Germinal center (tissue), 1 donor: ENCODE measurements at places on chromosomes 6 and 20.

DNA sequence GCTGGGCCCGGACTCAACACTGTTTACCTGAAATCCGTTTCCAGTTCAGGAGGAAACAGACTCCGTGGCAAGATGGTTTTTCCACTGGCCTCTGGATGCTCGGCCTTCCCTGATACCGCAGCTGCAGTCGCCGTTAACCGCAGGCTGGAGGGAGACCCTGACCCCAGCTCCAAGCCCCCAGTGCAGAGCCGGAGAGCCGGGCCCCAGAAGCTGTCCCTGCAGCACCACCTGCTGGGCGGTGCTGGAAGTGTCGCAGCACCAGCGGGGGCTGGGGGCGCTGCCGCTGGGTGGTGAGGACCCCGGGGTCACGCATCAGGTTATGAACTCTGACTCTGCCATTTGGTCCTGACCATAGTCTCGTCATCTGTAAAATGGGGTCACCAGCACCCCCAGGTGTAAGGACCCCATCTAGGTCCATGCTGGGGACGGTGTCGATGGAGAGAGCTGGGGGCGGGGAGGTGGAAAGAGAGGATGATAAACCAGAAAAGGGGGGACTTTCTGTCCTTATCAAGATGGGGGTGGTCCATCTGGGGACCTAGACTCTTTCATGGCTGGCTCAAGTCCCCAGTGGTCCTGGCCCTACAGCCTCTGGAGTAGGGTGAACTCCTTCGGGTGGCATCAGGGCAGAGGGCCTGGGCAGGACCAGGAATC lies 20.8 kb upstream of the CHRNA4 start:
- DNase-seq: peak; percentile 78

DNA sequence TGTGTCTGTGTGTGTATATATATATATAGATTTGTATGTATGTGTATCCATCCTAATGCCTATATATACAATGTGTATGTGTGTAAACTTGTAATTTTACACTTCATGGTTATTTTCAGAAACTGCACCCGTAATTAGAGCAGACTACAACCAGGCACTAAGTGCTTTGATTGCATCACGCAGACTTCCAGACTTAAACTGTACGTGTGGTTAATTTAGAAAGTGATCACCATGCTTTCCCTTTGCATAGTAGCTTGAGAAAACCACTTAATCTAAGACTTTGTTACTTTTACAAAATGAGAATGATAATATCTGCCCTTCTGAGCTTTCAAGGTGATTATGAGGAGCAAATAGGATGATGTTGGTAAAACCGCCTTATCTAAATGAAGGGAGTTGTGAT lies 50.1 kb upstream of the E2F3 start:
- DNase-seq: no peak

DNA sequence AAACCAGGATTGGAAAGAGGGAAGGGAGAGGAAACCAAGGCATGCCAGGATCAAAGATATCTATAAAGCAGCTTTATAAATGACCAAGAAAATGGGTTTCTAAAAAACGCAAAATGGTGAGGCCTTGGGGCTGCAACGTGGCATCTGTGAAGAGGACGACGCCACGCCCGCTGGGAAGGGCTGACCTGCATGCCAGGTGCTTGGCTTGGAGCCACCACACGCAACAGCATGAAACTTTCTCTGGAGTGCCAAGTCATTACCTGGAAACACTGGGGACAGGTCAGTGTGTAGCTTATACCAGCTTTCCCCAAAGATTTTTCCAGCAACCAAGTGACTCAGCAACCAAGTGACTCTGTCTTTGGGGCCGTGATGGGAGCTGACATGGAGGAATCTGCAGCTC lies 82.5 kb downstream of the POPDC3 start:
- DNase-seq: no peak

- DNase-seq: no peak
Measured at GRCh38 chr6:2042956-2043648, 202.3 kb downstream of the GMDS start.

- DNase-seq: no peak
Measured at GRCh38 chr6:32837651-32838113, 857 bp downstream of the TAP2 start.

- no peak for DNase-seq
Measured at GRCh38 chr20:35575958-35576357, 34.1 kb downstream of the ERGIC3 start.

DNA sequence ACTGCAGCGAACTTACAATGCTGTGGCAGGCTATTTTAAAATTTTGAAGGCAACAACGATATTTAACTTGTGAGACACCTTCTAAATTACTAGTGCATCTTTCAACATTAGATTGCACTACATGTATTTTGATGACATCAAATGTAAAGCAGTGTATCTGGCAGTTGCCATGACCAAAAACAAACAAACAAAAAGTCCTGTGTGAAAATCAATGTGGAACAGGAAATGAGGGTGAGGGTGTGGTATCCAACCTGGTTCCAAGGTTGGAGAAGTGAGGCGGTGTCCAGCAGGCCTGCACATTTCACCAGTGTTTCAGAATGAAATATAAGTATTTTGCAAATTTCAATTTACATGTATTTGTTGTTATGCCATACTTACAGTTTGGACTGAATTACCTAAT lies 112.0 kb downstream of the LAMP5 start:
- DNase-seq: no peak

- DNase-seq: no peak
Measured at GRCh38 chr6:44249082-44249748, 2.3 kb downstream of the HSP90AB1 start.

DNA sequence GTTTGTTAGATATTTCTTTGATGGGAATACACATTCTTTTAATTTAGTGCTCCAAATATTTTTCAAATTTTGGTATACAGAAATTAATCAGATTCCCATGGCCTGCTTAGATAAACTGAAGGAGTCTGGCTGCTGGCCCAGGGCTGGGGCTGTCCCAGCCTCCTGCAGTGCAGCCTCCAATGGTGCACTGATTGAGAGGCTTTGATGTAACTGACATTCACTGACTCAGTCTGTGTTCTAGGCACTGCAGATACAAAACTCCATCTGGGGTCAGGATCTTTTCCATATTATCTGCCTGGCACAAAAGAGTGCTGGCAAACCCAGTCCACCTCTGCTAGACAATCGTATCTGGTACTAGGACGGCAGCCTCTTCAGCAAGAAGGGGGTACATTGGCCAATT lies 64.8 kb downstream of the GRIK2 start:
- no peak for DNase-seq

DNA sequence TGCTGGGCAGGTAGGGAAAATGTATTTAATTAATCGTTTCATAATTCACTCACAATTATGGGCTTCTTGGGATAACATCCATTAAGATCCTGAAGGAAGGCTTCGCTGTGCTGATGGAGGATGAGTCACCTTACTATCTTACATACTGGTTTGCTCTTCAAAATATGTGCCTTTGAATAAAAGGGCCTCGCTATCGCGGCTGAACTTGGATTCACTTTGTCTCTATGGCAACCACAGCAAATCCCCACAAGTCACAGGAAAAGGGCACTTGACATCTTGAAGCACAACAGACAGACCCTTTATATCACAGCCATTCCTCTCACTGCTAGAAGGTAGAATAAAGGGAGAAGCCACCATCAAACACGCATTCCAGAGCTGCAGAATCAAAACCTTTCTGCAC lies 141.3 kb upstream of the MYLIP start:
- DNase-seq: no peak

DNA sequence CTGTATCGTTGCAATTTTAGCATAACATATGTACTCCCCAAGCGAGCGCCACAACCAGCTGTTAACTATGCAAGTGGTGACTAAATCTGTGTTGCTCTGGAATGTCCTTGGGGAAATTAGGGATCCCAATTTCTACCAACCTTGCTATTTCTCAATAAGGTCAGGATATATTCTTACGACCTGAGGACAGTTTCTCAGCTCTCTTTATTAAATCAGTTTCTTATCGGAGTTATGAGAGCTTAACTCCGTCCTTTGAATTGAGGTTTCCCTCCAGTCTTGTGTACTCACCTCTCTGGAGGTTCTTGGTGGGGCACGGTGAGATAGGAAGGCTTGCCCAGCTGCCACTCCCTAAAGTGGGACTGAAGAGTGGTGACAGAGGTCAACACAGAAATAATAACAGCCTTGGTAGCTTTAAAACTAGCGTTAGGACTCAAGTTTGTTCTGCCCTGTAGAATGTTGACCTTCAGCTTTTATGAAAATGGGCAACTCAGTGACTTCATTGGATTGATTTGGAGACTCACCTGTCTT lies 694 bp downstream of the MRPS18B start:
- no peak for DNase-seq

GRCh38 chr20:37919389-37920040 lies 16.6 kb downstream of the VSTM2L start:
- DNase-seq: no peak

- no peak for DNase-seq
Measured at GRCh38 chr6:98532004-98532403, 302.4 kb upstream of the POU3F2 start.

GRCh38 chr6:30601436-30601814 lies 15.6 kb downstream of the PPP1R10 start:
- DNase-seq: no peak

- no peak for DNase-seq
Measured at GRCh38 chr6:81816380-81816779, 63.9 kb upstream of the TENT5A start.

DNA sequence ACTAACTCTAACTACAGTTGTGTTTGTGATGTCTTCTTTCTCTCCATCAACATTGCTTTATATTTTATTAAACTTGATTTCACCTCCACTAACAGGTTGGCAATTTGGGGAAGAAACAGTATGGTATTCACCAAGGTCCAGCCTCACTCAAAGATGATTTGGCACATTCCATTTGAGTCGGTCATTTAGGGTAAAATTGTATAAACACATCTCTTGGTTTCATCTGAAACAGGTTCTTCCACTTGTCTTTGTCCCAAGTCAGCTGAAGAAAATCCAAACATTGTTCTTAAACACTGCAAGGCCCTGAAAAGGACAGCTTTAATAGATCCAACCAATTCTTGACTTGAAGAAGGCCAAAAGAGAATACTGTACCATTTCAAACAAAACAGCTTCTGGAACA lies 104.9 kb upstream of the NT5E start:
- no peak for DNase-seq
